ENCODE measurements at places on chromosomes 5 and 9.

GRCh38 chr9:69486498-69486897, 161.5 kb downstream of the ENTREP1 start:
- DNase-seq: no peak

DNA sequence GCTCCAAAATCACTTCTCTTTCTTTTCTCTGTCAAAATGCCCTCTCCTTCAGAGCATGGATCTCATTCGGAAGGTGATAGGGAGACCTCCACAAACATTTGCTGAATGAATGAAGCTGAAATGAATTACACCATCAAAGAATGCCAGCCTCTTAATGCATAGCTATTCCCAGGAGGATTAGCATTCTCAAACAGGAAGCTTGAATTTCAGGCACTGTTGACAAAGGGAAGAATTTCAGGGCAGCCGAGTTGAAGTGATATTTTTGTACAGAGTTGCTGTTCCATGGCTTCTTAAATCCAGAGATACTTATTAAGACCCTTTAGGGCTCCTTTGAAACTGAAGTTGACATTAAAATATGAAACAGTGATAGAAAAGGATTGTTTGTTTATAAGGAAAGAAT, 18.8 kb downstream of the HBEGF start:
- DNase-seq: no peak

GRCh38 chr5:177303925-177304391, 359 bp downstream of the PRELID1 start:
- no peak for DNase-seq

GRCh38 chr9:124861342-124862229, at the start of the genes ARPC5L and RPL35:
Gene ARPC5L, plus strand, starts transcription at chr9:124862130. Its CDS starts 7,161 bp downstream, at chr9:124869291.
Gene RPL35, minus strand, starts transcription at chr9:124861957. Its CDS starts 45 bp downstream, at chr9:124861912.
- DNase-seq: peak; percentile 99

GRCh38 chr9:101176384-101176783, 147.9 kb downstream of the PLPPR1 start:
- no peak for DNase-seq

All from germinal center (tissue), 1 donor.